Stimulated activated CD4-positive, alpha-beta T cell treated with anti-CD3 and anti-CD28 coated beads, Interleukin-1b, Interleukin-23, amount 100 ng/mL, for 1 hour (primary cell): ENCODE measurements at places on chromosomes 7 and 10.

GRCh38 chr10:86215046-86215445 is 151.5 kb downstream of the GRID1 start:
- DNase-seq = no peak

DNA sequence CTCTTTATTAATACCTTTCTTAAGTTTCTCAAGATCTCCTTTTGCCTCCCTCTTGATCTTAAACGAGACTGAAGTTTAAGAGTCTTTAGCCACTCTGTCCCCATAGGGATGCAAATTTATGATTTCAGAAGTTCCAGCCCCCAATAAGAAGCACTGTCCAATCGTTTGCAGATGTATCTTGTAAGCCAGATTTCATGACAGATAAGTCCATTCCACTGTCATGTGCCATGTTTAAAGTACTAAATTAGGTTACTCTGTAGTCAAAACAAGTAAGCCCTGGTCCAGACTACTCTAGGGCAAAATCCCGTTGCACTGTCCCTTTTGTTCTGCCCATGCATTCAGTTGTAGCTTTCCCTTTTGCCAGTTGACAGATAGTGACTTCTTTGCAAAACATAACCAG is 157.2 kb upstream of the KAT6B start:
- no peak for DNase-seq

DNA sequence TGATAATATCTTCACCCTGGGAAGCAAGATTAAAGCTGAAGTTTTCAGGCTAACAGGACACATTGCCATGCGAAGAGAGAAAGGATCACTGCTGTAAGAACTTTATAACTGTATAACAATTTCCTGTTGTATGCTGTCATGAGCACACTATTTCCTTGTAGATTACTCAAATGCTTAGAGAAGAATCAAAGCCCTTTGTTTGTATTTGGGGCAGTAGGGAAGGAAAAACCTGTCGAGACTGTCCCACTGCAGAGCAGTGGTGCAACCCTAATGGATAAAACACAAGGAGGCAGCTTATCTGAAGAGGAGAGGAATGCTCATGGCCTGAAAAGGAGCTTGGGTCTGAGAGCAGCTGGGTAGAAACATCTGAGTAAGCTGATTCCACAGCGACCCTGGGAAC is 327.7 kb upstream of the NPSR1 start:
- no peak for DNase-seq

DNA sequence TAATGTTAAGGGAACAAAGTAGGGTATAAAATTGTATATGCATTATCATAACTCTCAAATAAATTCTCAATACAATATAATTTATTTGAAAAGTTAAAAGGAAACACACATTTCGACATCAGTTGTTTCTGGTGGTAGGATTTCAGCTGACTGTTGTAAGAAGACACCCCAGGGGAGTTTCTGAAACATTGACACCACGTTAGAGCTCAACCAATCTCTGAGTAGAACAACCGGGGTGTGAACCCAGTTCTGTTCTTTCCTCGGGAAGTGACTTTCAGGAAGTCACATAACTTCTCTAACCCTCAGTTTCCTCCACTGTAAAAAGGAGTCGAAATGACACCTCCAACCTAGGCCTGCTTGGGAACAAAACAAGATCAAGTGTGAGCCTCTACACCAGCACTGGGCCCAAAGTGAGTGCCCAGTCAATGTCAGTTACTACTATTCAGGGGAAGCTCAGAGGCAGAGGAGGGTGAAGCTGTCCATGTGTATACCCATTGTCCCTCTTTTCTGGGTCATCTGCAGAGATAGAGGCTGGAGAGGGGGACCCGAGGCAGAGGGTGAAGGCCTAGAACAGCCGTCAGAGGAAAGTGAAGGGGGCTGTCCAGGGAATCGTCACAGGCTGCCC is 67.1 kb downstream of the AOAH start:
- DNase-seq = no peak

DNA sequence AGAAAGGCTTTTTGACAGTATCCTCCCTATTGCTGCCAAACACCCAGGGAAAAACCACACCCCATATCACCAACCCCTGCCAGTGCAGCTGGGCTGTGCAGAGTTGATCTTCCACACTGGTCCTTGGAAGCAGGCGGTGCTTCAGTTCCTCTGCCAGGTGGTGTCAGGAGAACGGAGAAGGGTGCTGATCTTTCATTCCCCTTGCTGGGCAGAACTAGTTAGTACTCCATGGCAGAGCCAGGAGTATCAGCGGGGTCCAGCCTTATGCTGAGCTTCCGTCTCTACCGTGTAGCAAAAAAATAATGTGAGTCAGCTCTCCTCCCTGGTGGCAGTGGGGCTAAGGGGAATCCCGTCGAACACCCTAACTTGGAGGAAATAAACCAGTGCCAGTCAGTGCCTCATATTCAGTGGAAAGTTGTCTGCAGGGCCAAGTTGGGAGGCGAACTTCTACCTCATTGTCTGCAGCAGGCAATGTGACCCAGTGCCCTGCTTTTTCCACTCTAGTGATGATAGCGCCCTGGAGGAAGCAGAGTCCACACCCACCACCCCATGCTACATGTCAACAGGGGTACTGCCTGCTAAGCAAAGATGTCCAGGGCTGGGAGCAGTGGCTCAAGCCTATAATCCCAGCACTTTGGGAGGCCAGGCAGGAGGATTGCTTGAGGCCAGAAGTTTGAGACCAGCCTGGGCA is 175.4 kb downstream of the AUTS2 start:
- DNase-seq = no peak

- DNase-seq = no peak
Observed at GRCh38 chr7:94906065-94906851, 1.1 kb upstream of the PPP1R9A start.

DNA sequence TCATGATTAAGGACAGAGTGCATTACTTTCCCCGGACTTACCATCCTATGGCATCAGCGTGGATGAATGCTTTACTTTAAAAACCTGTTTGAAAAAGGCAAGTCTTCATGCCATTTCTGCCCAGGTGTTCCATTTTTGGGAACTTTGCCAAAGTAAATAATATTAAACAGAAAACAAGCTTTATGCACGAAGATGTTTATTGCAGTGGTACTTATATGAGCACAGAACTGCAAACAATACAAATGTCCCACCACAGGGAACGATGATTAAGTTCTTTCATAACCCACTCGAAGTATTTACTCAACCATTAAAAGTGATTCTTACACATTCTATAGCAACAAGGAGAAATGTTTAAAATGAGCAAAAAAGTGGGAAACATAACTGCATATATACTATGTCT is 109.7 kb upstream of the GDF10 start:
- DNase-seq = no peak

DNA sequence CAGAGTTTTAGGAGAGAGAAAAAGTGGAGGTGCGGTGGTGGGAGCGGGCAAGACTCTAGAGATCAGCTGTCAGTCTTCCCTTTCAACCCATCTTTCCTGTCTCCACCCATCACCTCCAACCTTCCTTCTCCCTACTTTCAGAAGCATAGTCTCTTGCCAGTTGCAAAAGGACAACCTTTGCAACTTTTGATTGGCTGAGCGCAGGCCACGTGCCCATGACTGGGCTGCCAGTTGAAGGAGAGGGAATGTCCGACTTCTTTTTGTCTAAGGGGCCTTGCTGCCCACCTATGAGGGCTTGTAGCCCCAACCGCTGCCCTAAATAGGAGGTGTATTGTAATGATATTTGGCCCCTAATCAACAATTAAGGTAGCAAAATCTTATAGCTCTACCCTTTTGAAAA is 12.6 kb downstream of the CYP26A1 start:
- no peak for DNase-seq

DNA sequence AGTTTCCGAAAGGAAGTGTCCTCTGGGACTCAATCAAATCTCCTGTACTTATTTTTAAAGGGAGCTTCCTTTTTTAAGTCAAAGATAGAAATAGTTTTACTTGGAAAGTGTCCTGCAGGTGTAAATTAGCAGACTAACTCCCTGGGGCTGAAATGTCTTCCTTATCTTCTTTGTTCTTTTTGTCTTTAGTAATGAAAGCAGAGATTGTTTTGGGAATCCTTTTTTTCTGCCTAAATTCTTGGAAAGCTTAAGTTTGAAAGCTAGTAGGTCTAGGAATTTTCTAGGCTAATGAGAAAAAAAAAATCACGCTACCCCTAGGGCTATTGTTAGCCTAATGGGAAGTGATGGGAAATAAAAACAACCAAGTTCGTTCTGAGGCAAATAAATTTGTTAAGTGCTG is 139.1 kb upstream of the CSTF2T start:
- DNase-seq = no peak

- no peak for DNase-seq
Observed at GRCh38 chr7:134643131-134643530, 3.5 kb upstream of the BPGM start.

DNA sequence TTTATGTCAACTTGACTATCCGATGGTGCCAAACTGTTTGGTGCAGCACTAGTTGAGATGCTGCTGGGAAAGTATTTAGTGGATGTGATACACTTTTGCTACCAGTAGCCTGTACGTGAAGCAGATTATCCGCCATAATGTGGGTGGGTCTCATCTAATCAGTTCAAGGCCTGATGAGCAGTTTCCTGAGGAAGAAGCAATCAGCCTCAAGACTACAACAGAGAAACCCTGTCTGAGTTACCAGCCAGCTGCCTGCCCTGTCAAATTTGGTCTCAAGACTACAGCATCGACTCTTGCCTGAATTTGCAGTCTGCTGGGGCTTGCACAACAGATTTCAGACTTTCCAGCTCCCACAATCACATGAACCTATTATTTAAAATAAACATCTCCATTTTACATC is 10.9 kb upstream of the RBP3 start:
- DNase-seq = no peak

DNA sequence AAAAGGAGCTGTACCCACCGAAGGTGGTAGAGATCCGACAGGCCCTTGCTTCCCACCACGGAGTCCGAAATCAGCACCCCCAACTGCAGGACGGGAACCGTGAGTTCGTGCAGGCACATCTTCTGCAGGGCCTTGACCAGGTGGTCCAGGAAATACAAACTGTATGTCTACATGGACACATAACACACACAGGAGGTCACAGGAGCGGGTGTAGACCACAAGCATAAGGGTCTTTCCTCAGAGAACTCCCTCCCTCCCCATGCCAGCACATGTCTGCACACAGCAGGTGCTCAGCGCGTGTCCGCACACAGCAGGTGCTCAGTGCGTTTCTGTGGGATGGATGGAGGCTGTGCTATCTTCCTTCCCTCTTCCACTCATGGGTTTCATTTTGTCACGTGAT is 69.7 kb downstream of the CFAP46 start:
- no peak for DNase-seq

DNA sequence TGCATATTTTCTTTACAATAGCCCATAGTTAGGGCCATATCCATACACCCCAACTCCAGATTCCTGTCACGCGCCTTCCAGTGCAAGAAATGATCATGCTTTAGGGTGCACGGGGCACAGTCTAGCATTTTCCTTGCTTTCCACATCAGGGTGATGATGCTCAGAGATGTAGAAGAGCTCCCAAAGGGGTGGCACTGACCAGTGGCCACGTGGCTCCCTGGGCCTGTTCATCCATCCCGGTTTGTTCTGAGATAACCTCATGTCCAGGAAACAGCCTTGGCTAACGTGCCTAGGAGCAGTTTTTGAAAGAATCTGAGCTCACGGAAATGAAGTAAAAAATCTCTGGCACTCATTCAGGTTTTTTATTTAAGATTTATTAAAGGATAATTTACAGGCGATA is 139.3 kb downstream of the GALNT17 start:
- no peak for DNase-seq

- DNase-seq = no peak
Observed at GRCh38 chr7:75951506-75951905, 36.6 kb downstream of the POR start.

GRCh38 chr7:30906014-30906413 is 5.6 kb upstream of the AQP1 start:
- no peak for DNase-seq

DNA sequence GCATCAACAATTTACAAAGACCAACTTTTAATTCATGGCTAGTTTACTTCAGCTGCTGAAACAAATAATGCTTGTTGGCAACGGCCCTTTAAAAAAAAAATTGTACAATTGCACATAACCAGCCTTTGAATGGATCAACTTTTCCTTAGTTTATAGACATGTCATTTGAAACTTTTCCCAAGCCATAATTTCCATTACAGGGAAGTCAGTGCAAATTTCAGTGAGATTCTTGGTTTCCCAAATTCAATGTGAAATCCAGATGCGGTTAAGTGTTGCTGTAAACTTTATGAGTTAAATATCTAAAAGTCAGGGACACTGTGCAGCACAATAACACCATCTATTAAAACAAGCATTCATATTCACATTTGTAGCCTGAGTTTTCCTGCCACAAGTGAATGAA is 182.2 kb downstream of the JAZF1 start:
- DNase-seq = no peak

DNA sequence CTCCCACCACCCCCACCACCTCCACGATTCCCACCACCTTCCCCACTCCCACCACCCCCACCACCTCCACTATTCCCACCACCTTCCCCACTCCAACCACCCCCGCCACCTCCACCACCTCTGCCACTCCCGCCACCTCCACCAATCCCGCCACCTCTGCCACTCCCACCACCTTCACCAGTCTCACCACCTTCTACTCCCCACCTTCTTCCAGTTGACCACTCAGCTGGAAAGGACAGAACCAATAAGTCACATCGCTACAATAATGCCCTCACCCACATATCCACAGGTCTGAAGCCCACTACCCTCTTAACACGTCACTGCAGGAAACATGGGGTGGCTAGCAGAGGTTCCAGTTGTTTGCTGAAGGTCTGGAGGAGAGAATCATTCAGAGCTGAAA is 93.5 kb upstream of the PAX2 start:
- DNase-seq = no peak

- no peak for DNase-seq
Observed at GRCh38 chr10:2188371-2188770, 451.0 kb upstream of the ADARB2 start.

DNA sequence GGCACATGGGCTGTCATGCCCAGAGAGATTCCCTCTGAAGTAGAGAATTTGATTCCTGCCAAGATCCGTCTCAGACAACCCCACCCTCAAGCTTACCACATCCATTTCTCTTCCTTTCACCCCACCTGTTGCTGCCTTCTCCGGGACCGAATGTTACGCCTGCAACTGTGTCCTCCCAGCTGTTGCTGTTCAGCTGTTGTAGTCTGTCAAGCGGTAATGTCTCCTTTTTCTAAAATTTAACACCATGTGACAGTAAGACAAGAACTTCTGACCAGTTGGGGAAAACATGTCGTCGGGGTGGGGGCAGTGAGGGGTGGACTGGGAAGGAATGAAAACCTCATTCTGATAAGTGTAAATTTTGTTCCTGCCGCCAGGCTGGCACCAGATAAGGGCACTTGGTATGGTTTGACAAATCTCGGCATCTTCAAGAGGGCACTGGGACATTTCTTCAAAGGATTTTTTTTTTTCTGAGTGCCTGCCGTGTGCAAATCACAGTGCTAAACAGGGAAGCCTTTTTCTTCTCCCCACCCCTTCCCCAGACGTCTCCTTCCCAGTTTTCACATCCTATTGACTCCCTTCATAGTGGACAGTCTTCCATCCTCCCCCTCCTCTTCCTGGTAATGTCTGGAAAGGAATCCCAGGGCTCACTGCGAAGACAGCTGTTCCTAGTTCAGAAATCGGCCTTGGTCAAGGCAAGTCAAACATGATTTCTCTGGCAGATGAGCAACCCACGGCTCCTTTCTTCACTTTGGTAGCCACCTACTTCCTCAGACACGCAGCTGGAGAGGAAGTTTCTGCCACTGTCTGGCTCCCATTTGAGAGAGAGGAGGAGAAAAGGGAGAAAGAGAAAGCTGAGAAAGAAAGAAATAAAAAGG is 5.0 kb upstream of the CELF2 start:
- DNase-seq = no peak

- no peak for DNase-seq
Observed at GRCh38 chr10:49111320-49111698, 4.0 kb downstream of the VSTM4 start.
